ACHN (cell line): ENCODE measurements at places on chromosomes 4 and X.

DNA sequence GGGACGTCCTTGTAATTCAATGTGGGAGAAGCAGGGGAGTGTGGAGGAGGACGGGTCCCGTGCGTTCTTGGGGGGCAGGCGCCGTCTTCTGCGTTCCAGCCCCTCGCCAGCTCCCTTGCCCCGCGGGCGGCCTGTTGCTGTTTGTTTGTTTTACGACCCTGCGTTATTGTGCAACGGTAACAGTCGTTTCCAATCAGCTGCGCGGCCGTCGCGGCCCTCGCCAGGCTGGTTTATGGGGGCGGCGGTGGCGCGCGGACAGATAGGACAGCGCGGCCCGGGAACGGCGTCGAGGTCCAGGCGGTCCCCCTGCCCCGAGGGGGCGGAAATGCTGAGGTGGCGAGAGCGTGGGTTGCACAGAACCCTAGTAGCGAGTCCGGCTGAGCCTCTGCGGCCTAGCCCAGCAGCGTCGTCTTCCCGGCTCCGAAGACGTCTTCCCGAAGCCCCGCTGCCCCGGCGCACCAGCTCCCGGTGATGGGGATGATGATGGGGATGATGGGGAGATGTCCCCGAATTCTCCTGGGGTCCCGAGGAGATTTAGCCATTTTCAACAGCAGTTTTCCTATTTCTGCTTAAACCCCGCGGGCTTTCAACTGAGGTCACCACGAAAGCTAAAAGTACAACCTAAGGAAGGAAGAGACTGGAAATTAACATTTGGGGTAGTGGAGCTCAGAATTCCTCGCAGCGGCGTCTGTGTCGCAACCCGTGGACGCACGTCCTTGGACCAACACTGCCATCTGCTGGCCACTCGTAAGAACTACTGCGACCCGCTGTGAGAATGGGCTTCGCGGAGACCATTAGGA, 4.8 kb downstream of the PDGFRA start:
- DNase-seq, result peak; percentile 67

DNA sequence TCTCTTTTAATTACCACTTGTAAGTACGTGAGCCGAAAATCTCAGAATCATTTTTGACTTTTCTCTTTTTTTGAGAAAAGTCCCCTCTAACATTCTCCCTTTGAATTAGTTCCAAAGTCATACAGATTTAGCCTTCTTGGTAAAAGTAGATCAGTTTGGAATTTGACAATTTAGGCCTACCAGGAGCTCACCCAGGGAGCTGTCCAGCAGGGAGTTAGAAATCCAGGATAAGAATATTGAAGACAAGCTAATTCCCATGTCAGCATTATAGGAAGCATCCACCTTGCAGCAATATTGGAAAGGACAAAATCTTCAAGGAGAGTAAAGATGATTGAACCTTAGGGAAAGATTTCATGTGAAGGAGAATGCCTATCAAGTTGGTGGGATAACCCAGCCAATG, 352.2 kb upstream of the CPEB2 start:
- no peak for DNase-seq

DNA sequence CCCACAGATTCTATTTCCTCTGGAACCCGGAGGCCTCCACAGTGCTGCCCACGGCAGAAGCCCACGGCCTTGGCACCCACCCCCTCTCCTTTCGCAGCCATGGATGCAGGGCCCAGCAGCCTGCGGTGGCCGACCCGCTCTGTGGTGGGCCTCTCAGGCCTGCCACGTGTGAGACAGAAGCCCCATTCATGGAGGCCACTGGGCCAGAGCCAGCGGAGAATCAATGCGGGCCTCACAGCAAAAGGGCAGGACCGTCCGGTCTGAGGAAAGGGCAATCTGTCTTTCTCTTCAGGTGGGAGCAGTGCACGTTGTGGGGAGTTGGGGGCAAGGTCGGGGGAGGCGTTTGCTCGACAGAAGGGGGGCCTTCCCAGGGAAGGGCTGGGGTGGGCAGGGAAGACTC, 8.4 kb upstream of the HAUS7 start:
- DNase-seq, result no peak

DNA sequence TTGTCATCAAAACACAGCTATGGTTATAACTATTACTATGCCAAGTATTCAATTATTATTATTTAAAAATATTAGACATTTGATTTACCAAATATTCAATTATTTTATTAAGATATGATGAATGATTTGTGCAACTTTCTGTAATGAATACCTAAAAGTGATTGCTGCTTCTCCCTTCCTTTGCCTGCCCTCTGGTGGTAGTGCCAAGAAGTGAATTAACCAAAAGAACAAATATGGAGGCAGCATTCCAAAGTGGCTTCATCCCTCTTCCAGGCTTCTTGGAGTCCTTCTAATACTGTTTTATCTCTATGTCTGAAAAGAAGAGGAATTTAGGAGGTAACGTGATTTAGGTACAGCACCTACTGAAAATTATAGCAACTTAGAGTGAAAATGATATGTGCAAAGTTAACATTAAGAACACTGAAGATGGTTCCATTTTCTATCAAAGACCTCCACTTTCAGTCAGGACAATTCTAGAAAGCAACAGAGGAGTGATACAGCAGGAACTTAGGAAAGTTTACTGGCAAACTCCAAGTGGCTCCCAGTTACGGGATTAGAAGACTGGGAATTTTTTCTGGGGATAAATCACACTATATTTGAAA, 43.0 kb downstream of the ENPEP start:
- peak; percentile 49 for DNase-seq

- DNase-seq, result no peak
Observed at GRCh38 chrX:136205882-136206380, 45.3 kb downstream of the MAP7D3 start.

DNA sequence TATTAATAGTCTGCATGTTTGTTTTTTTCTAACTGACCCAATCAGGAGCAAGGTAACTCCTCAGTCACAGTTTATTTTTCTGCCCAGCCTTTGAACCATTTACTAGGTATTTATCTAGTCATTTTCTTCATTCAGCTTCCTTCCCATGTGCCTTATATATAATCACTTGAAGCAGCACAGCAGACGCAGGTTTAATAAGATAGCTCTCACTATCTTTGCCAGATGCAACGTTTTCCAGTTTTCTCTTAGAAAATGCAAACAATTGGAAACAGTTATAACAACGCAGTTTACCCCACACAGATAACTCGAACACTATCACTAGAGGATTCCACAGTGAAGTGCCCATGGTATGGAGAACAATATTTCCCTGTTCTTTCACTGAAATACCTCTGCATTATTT, 56.4 kb upstream of the NFKB1 start:
- DNase-seq, result no peak

GRCh38 chr4:6889101-6889735, 20.4 kb upstream of the TBC1D14 start:
- no peak for DNase-seq

- DNase-seq, result no peak
Observed at GRCh38 chrX:137227151-137227550, 193.4 kb upstream of the GPR101 start.

DNA sequence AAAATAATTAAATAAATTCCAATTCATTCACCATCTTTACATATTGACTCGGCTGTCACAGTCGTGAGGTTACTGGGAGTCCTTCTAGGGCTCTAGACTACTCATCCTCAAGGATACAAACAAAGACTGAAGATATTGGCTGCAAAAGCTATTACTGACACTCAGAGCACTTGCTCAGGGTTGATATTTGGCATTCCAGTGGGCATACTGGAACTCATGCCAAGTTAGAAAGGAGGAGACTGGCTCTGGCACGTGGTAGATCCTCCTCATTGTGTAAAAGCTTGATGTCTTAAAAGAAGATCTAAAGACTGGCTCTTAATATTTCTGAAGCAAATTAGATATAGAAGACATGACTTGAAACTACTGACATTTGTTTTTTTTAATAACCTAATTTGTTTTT, 172.7 kb downstream of the GPM6A start:
- no peak for DNase-seq

DNA sequence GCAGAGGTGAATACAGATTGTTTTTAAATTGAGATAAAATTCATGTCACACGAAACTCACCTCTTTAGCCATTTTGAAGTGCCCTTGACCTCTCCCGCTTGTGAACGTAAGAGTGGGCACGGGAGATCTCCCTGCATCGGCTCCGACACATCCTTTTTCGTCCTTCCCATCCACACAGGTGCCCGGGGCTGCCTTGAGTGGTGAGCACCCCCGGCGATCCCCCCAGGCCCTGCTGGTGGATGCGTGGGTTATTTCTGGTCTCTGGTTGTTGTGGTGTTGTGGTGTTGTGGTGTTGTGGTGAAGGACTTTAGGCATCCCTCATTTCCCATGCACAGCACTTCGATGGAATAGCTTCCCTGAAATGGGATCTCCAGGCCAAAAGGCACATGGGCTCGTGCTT, 46.1 kb downstream of the PSAPL1 start:
- DNase-seq, result no peak
